T follicular helper cell (primary cell): ENCODE measurements at places on chromosomes 16 and 17.

GRCh38 chr16:11394593-11394960, 49.3 kb downstream of the RMI2 start:
- DNase-seq, result no peak

DNA sequence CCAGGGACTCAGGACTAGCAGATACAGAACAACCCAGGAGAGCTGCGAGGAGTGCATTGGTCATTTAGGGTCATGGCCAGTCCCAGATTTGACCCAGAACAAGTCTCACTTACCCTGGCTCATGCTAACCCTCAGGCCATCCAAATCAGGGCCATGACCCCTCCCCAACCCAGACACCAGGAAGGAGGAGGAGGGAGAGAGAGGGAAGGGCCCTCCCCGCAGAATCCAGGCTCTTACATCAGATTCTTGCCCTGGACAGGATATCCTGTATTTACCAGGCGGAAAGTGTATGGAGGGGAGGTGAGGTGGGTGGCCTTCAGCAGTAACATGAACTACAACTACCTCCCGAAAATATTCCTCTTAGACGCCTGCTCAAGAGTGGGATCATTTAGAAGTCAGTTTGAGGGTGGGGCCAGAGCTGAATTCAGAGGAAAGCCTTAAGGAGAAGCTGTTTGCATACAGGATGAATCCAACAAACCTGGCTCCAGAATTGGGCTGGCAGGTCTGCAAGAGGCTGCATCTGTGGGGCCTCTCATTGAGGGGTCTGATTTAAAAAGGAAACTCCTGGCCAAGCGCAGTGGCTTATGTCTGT, 2.1 kb downstream of the VAT1 start:
- no peak for DNase-seq

- no peak for DNase-seq
Observed at GRCh38 chr16:22320572-22321339, 23.5 kb downstream of the POLR3E start.

DNA sequence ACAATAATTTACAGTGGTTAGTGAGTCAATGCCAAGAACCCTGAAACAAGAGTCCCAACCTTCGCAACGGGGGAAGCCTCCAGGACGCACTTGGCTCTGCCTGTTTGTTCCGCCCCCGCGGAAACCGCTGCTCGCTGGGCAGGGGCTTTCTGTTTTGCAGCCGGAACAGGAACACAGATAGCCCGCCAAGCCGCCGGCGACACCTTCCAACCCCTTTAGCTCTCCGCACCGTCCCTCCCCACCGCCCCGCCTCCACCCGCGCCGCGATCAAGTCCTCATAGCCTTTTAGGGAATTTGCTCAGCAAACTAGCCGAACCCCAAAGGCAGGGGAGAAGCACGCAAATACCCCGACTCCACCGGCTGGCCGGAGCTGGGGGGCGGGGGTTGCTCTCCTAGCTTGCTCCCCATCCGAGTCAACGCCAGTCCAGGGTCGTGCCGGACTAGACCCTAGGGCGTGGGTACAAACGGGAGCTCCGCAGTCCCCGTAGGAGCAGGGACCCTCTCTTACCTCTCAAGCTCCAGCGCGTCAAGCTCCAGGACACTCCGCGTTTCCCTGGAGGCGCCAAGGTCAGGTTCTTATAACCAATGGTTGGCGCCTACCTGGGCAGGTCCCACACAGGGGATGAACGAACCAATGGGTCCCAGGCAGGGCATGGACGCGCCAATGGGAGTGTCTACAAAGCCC, at the start of gene SLFN13:
TSS of gene SLFN13 (minus strand) at position 553 of the 685 bp plus-strand sequence. CDS start 3,086 bp downstream, outside the sequence.
- DNase-seq, result peak; percentile 62

GRCh38 chr16:47477679-47478078, 16.5 kb downstream of the PHKB start:
- no peak for DNase-seq

DNA sequence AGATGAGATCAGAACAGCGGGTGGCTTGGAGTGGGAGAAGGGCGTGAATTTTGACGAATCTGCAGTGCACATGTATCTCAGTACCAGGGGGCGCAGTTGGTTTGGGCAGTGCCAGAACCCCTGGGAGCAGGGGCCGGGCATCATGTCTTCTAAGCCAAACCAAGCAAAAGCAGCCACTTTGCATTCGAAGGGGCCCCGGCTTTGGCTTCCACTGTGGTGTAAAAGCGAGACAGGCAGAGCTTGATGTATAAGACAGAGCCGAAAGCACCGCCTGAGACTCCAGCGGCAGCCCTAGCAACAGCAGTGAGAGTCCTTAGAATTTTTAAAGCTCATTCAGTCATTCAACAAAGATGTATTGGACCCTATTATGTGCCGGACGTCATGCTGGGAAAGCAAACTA, 3.8 kb upstream of the XYLT1 start:
- DNase-seq, result no peak

- no peak for DNase-seq
Observed at GRCh38 chr17:41451154-41451728, 10.5 kb upstream of the KRT38 start.

DNA sequence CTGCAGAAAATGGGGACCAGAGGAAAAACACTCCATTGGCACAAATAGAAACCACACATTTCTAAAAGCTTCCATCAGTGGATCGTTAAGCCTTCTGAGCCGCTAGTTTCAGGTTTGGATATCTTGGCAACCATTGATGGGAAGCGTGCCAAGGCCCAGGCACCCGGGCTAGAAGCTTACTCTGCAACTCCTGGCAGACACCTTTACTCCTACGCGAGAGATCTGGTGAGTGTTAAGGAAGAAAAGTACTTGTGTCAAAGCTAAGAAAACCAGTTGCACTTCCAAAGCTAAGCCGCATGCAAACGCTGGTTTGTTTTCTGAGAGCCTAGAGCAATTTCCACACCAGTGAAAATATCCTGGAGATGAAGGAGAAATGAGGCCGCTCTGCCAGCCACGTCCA, 472.4 kb downstream of the PMP22 start:
- no peak for DNase-seq

GRCh38 chr16:56011808-56012481, 136.8 kb upstream of the CES5A start:
- DNase-seq, result no peak

DNA sequence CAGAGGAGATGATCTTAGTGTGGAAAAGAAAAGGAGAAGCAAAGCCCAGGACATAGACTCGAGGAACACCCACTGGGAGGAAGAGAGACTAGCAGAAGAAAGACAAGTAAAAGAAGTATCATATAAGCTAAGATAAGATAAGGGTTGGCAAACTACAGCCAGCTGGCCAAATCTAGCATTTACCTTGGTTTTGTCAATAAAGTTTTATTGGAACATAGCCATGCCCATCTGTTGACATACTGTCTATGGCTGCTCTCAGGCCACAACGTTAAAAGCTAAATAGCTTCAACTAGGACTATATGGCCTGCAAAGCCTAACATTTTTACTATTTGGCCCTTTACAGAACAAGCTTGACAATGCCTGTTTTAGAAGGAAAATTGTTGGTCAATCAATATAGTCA, 166.4 kb upstream of the AXIN2 start:
- no peak for DNase-seq

DNA sequence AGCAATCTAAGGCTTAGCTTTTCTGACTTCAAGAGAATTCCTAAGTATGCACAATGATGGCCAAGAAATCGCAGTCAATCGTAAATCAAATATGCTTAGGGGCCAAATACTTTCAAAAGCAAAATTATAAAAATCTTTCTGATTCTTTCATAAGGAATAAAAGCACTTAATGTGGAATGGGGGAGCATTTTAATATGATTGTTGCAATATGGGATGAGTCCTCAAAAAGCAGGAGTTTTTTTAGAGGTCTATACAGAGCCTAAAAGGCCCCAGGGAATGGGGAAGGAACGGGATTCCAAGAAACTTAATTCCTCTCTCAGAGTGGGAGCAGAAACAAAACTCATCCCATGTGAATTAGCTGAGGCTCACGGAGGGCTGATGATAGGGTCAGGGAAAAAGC, 14.7 kb upstream of the SLC39A11 start:
- no peak for DNase-seq

DNA sequence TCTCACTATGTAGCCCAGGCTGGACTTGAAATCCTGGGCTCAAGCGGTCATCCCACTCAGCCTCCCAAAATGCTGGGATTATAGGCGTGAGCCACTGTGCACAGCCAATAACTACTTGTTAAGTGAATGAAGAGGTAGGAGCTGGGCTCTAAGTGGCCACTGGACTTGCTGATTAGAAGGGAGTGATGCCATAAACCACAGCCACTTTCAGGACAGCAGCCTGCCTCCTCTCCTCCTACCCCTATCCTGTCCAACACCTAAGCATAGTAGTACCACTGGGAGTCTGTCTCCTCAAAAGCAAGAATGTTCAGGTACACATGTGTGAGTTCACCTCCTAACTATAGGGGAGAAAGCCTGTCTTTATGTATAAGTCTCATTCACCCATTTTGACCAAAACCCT, 12.2 kb upstream of the COG7 start:
- no peak for DNase-seq

DNA sequence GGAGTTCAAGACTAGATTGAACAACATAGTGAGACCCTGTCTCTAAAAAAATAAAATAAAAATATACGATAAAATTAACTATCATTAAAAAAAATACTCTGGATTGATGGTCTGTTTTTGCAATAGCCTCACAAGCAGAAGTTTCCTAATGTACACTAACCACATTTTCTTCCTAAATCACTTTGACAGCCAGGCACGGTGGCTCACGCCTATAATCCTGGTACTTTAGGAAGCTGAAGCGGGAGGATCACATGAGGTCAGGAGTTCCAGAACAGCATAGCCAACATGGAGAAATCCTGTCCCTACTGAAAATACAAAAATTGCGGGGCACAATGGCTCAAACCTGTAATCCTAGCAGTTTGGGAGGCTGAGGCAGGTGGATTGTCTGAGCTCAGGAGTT, 64.7 kb downstream of the HELZ start:
- no peak for DNase-seq

DNA sequence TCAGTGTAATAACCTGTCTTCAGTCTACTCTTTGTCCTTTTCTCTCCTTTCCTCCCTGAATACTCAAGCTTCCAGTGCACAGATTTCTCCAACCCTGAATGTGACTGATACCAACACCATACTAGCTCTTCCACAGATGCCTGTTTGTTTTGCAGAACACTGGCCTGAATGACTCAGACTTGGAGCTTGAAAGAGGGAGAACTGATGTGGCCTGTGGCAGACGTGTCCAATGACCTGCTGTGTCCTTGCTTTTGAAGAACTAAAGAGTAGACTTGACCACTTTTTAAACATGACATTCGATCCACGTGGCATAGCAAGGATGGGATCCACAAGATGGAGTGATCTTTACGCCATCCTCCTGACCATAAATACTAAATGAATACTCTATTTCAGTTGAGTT, 361.0 kb downstream of the WWOX start:
- no peak for DNase-seq

- DNase-seq, result peak; percentile 32
Observed at GRCh38 chr17:66906321-66907278, 57.9 kb upstream of the CACNG4 start.

DNA sequence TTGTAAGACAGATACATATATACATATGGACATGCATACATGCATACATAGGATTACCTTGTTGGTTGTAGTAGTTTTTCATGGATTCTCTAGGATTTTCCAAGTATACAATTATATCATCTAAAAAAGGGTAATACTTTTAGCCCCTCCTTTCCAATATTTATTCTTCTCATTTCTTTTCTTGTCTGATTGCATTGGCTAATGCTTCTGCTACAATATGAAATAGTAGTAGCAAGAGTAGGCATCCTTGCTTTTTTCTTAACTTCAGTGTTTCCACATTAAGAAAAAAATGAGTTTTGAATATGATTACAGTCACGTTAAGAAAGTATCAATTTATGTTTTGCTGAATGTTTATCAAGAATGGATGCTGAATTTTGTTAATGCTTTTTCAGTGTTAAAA, 58.0 kb downstream of the RBFOX3 start:
- no peak for DNase-seq

DNA sequence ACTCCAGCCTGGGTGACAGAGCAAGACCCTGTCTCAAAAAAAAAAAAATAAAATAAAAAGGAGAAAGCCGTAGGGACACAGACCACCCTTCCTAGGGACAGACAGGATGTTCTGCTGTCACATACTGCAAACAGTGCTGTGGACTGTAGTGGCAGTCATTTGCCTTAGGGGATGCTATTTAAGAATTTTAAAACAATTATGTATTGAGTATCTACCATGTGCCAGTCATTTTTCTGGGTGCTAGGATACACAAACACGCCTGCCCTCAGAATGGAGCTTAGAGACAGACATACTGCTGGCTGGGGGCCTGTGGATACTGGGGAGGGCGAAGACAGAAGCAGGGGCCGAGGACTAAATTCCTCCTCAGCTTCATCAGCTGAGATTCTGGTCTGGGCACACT, 45.5 kb downstream of the MRC2 start:
- no peak for DNase-seq

GRCh38 chr16:81748476-81749198, 30.5 kb upstream of the PLCG2 start:
- no peak for DNase-seq

DNA sequence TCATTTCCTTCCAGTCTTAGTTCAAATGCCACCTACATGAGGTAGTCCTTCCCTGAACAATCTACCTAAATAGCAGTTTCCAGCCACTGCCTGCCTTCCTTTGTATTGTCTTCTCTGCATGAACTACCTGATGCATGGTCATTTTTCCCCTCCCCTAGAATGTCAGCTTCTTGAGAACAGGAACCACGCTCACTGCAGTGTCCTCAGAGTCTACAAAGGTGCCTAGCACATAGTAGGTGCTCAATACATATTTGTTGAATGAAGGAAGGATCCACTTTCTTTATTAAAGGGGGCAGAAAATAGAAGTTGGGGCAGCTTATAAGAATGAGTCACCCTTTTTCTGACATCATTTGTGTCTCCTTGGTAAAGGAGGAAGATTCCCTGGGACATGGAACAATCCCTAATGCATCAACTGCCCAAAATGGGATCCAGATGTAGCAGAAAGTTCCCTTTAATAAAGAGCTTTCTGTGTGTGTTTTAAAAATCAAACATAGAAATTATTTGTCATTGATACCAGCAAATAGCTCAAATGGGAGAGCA, 4.4 kb upstream of the CYLD start:
- no peak for DNase-seq

DNA sequence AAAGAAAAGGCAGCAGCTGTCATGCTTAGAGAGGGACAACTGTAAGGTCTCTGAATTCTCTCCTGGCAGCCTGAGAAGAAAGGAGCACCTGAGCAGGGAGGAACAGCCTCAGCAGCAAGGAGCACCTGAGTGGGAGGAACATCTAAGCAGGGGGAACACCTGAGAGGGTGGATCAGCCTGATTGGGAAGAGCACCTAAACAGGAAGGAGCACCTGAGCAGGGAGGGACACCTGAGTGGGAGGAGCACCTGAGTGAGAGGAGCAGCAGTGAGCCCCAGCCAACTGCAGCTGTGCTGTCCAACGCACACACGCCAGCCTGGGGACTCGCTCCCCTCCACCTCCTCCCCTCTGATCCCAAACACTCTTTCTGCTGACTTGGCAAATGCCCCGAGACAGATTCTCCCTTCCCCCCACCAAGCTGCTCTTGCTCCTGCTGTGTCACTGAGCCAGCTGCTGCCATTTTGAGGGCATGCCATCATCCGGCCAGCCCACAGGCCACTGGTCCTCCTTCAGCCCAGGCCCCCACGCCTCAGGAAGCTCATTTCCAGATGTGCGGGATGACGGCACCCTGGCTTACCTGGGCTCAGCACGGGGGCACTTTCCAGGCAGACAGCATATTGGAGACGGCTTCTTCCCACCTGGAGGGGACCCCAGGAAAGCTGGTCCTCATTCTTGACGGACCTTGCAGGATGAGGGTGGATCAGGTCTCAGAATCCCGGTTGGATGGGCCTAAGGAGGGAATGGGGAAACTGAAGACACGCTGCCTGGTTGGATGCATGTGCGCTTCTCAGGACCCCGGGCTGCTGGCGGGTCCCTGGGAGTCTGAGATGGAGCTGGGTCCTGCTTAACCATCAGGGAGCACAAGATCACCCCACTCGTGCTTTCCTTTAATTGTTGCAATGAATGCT, 57.7 kb upstream of the RBFOX3 start:
- no peak for DNase-seq
